GM13976 (cell line): ENCODE measurements at places on chromosomes 6 and 20.

DNA sequence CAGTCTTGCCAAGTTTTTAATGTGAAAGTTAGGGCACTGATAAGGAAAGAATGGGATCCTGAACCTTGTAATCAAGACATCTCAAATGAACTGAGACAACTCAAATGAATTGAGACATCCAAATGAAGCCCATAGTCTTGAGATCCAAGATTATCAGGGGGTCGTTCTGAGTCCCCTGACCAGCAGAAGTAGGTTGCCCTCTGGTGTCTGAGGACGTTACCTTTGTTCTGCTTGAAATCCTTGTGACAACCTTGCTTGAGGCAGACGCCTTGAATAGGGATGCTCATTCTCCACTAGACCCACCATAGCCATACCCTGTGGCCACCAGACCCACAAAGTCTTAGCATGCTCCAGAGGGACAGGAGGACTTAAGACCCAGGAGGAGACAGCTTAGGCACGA is 37.7 kb downstream of the ZBTB9 start:
- no peak for DNase-seq

DNA sequence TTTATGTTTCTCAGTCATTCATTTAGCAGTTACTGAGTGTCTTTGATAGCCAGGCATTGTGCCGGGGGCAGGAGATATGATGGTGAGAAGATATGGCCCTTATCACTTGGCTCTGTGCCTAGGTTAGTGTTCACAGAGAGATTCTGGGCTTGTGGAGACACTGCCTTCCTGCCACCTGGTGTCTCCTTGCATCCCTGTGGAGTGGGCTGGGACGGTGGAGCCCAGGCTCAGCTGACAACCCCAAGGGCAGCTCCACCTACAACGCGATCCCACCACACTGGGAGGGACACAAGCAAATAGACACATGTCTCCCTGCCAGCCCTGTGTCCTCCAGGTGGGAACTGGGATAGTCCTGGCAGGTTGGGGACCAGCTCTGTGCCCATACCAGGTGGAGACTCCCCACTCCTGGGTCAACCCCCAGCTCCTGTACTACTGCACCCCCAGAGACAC is 30.3 kb upstream of the VEGFA start:
- DNase-seq, result no peak

DNA sequence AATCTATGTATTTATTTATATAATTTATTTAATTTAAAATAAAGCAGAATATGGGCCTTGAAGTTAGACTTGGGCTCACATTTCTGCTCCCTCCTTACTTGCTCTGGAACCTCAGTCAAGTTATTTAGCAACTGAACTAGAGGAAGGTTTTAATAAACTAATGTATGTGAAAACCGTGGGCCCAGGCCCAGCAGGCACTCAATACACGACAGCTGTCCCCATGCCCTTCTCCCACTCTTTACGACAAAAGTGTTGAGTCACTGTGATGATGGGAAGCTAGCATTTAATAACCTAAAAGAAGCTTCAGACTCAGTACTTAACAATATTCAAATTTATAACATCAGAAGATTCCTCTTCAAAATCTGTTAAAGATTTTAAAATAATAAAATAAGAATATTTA is 46.7 kb downstream of the SERAC1 start:
- DNase-seq, result no peak

DNA sequence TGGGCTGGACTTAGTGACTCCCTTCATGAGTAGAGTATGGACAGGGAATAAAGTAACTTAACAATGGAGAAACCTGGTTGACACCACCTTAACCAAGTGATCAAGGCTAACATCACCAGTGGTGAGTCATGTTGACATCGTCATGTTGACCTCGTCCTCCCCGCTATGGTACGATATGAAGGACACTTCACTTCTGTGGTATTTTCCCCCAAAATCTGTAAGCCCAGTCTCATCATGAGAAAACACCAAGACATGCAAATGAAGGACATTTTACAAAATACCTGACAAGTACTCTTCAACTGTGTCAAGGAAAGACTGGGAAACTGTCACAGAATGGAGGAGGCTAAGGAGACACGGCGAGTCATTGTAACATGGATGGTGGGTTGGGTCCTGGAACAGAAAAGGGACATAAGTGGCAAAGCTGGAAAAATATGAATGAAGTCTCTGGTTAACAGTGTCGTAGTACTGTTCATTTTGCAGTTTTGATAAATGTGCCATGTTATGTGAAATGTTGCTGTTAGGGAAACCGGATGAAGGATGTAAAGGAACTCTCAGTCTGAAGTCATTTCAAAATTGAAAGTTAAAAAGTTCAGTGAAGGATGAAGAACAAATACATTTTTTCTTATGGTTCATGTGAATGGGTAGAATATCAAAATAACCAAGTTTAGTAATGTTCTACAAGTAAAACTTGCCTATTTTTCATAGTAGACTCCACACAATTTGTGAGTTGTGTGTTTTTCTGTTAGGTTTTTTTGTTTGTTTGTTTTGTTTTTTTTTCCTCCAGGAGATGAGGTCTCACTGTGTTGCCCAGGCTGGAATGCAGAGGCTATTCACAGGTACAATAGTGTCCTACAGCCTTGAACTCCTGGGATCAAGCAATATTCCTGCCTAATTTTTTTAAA is 247.5 kb downstream of the TMEM242 start:
- DNase-seq, result peak; percentile 44

DNA sequence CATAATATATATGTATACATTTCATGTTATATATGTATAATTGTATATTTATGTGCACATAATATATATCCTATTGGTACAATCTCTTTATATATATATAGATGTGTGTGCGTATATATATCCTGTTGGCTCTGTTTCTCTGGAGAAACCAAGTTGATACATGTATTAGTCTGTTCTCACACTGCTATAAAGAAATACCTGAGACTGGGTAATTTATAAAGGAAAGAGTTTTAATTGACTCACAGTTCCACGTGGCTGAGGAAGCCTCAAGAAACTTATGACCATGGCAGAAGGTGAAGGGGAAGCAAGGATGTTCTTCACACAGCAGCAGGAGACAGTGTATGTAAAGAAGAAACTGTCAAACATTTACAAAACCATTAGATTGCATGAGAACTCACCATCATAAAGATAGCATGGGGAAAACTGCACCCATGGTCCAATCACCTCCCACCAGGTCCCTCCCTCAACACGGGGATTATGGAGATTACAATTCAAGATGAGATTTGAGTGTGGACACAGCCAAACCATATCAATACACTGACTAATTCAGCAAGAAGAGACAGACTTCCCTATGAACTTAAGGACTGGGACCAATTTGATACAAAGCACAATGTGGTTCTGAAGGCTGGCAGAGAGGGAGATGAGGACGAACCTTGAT is 14.0 kb downstream of the CST3 start:
- no peak for DNase-seq

GRCh38 chr6:141056945-141057625 is 1075.6 kb upstream of the GJE1 start:
- DNase-seq, result no peak

DNA sequence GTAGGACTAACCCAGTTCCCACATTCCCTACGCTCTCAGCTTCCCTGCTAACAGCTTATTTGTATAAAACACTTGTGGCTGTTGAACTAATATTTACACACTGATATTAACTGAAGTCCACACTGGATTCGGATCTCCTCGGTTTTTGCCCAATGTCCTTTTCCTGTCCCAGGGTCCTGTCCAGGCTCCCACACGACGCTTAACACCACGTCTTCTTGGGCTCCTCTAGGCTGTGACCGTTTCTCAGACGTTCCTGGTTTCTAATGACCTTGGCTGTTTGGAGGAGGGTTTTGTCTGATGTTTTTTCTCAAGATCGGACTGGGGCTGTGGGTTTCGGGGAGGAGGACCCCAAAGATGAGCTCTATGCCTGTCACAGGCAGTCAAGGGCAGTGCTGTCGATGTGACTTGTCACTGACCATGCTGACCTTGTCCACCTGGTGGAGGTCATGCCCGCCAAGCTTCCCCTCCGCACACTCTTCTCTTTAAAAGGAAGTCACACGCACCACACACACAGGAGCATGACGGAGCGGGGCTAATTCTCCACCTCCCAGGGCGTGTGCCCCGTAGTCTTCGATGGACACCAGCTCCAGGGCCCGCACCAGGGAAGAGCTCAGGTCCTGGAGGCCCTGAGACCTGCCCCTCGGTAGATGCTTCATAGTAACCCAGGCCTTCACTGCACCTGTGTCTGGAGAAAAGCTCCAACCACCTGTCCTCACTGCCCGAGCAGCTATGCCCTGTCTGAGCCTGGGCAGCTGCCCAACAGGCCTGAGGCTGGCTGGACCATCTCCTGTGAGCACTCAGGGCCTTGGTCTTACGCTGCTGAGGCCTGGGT is 72.0 kb downstream of the TTLL2 start:
- DNase-seq, result no peak

GRCh38 chr20:52244702-52245101 is 53.1 kb upstream of the ZFP64 start:
- no peak for DNase-seq

DNA sequence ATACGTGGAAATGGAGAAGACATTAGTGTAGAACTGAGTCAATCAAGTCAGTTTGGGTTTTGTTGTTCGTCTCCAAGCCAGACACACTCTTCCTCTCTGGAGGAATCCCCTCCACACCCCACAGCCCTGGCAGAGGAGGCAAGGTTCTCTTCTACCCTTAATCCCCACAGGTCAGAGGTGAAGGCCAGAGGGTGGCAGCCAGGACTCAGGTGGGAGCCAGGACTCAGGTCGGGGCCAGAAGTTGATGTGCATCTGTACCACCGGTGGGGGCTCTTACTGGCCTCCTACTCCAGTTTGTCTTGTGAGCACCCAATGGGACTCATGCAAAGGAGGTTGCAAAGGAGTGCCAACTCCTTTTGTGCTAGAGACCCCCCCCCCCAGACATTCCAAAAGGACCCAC is 126.4 kb downstream of the TBXT start:
- DNase-seq, result no peak

- DNase-seq, result peak; percentile 58
Observed at GRCh38 chr6:129672881-129673631, 36.9 kb downstream of the ARHGAP18 start.

DNA sequence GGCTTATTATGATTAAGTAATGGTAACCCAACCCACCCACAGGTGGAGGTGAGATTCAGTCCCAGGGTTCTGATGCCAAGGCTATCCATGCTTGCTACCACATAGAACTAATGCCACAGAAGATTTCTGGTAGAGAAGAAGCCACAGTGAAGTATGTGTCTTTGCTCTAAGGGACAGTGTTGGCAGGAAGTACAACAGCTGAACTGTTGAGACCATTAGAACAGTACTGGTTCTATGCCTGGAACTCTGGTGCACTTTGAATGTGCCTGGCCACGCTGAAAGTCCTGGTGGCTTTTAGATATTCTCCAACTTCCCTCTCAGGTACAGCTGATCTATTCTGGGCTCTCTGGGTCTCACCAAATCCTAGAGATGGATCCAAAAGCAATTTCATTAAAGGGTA is 7.8 kb downstream of the STX7 start:
- no peak for DNase-seq

GRCh38 chr6:75096966-75097365 is 108.9 kb downstream of the COL12A1 start:
- DNase-seq, result no peak

DNA sequence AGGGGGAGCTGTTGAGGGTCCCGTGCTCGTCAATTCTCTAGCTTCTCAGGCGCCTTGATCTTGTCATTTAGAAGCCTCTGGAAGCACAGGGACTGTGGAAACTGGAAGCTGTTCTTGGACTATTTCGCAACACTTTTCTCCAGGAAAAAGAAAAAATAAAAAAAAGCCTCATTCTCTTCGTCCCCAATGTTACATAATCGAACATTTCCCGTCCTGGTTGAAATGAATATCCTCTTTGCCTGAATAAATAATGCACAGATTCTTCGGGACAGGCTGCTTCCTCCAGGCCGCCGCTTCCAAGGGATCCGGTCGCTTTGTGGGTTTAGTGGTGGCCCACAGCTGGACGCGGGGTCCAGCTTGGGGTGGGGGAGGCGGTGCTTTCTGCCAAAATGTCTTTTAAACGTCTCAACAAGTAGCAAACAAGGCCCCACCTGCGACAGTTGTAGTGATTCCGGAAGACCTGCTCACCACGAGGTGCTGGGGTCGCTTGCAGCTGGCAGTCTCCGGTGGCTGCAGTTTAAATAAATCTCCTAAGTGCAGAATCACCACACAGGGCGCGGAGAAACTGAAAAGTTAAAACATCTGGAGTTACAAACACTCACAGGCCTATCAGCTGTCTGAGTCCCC is 125.9 kb upstream of the ESR1 start:
- no peak for DNase-seq

- DNase-seq, result no peak
Observed at GRCh38 chr20:17710379-17711266, 10.9 kb downstream of the BANF2 start.

- no peak for DNase-seq
Observed at GRCh38 chr6:74742793-74743508, 462.9 kb downstream of the COL12A1 start.

GRCh38 chr20:13862245-13862644 is 77.4 kb downstream of the NDUFAF5 start:
- no peak for DNase-seq

DNA sequence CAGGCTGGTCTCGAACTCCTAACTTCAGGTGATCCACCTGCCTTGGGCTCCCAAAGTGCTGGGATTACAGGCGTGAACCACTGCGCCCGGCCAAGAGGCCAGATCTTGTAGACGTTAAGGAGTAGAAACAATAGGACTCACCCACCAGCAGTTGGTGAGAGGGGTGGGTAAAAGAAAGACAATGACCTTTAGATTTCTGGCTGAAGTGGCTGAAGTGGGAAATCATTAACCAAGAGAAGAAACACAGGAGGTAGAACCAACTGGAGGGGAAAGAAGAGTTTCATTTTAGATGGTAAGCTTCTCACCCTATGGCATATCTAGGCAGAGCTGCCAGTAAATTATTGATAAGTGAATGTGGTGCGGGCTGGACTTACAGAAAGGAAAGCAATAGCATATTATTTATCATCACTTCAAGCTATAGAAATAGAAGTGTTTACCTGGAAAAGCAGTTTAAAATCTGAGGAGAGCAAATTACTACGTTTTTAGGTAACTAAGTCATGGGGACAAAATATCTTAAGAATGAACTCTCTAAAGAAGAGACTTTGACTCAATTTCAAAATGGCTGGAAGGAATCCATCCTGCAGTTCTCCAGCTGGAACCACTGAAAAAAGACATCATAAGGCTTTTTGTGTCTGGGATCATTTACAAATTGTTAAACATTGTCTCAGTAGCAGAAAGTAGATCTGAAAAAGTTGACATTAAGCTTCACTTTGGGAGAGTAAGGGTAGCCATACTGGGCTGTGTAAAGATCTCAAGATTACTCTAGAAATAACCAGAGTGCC is 109.6 kb downstream of the ALDH8A1 start:
- no peak for DNase-seq

DNA sequence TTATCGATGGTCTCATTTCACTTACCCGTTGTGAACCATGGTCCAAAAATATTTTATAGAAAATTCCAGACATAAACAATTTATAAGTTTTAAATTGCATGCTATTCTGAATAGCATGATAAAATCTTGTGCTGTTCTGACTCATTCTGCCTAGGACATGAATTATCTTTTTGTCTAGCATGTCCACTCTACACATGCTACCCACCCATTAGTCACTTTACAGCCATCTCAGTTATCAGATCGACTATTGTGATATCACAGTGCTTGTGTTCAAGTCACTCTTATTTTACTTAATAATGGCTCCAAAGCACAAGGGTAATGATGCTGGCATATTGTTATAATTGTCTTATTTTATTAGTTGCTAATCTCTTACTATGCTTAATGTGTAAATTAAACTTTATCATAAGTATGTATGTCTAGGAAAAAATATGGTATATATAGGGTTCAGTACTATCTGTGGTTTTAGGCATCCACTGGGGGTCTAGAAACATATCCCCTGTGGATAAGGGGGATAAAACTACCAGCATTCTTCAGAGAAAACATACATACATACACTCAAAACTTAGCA is 252.0 kb upstream of the HTR1E start:
- no peak for DNase-seq
